Left ventricle myocardium inferior (tissue), 1 donor: ENCODE measurements at places on chromosomes 2 and 18. TPM values are rescaled to one million over a fixed set of nuclear protein-coding genes. Genes with fewer than 3 reads are reported as not detected.

DNA sequence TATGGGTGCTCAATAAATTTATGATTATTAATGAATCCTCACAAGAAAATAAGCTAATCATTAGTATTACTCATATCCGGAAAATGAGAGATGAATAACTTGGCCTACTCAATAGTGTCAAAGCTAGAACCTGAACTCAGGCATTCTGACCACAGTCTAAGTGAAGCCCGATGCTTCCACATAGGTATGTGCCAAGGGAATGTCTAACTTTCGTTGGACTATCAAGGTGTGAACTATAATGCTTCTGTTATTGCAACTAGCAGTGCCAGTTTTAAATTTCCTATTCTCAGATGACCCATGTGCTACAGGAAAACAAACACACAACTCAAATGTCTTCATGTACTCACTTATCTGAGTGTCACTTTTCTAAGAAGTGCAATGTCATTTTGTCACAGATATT is 1.8 kb downstream of the BARD1 start:
- no peaks in the 10 kb centered on the region for H3K36me3 ChIP-seq
- no peak for DNase-seq
- H3K4me3 ChIP-seq = peak overlapping the region; percentile 94
- peaks cover 45% of the 10 kb centered on the region for H3K4me1 ChIP-seq

DNA sequence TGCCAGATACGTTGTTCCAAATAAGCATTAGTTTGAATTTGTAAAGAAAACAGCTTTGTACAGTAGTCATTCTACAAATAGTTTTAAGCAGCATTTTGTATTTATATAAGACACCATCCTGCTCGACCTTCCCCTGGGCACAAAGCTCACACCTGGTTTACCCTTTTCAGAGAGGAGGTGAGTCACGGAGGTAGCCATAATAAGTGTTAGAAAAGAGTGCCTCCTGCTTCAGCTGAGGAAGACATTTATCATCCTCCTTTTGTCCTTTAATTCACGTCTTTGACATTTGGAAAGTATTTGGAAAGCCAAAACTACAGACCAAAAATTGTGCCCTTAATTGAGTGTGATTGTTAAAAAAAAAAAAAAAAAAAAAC is 6.8 kb downstream of the RAB12 start:
- no peaks in the 10 kb centered on the region for H3K36me3 ChIP-seq
- no peaks in the 10 kb centered on the region for H3K27me3 ChIP-seq
- H3K4me3 ChIP-seq = no peak overlapping the region
- H3K27ac ChIP-seq = peak overlapping the region; percentile 71

GRCh38 chr2:229703909-229704630 is 10.3 kb downstream of the DNER start:
- H3K27me3 ChIP-seq = peaks cover 49% of the 10 kb centered on the region
- no peaks in the 10 kb centered on the region for H3K36me3 ChIP-seq
- peaks cover 3% of the 10 kb centered on the region for H3K4me1 ChIP-seq
- no peak for DNase-seq

GCKR gene
- total RNA-seq = not detected

CCDC150 gene
- total RNA-seq = 0.66 TPM

TSHZ1 gene
- total RNA-seq = 24.6 TPM

DNA sequence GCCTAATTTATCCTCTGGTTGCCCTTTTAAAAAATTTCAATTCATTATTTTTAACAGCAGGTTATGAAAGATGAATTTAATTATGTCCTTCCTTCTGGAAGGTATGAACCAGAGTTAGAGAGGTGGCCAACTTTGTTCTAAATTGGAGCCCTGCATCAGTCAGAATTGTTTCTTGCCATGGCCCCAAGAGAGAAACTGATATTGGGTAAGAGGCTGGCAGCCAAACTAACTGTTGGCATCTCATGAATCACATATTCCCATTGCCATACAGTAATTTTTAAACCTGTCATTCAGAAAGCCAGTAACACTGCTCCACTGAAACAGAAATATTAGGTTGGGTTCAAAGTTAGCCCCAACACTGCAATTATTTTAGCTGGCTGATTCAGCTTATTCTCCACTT is 67.4 kb downstream of the SMAD2 start:
- DNase-seq = no peak
- H3K27me3 ChIP-seq = no peaks in the 10 kb centered on the region
- H3K4me3 ChIP-seq = no peak overlapping the region
- peaks cover 24% of the 10 kb centered on the region for H3K4me1 ChIP-seq

DNA sequence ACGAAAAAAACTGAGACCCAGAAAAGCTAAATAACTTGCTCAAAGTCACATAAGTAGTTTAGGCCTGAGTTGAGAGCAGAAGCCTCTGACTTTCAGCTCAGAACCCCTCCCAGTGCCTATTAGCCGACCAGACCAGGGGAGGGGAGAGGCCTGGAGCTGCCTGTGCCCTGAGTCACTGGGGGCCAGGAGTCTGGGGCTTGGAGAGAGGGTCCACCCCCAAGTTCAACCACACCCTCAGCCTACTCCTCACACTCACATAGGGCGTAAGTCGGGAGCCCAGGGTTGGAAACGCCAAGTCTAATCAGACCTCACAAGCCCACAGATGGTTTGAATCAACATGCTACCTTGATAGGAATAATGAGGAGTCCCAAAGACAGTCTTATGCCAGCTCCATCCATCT is 12.6 kb upstream of the PKDCC start:
- no peaks in the 10 kb centered on the region for H3K36me3 ChIP-seq
- H3K4me1 ChIP-seq = no peaks in the 10 kb centered on the region
- H3K27ac ChIP-seq = no peak overlapping the region
- H3K4me3 ChIP-seq = no peak overlapping the region
- DNase-seq = no peak

DNA sequence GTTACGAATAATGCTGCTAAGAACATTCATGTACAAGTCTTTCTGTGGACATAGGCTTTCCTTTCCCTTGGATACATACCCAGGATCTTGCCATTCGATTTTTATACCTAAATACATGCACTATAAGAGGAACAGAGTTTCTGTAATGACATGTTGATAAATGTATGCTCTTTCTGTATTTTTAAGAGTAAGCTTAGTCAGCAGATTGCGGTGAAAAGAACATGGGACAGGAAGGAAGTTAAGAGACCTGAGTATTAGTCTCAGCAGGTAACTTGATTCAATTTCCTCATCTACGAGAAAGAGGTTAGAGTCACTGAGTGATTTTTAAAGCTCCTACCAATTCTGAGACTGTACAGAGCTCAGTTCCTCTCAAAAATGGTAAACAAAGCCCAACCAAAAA is 2.6 kb upstream of the TLK1 start:
- DNase-seq = no peak
- H3K36me3 ChIP-seq = no peaks in the 10 kb centered on the region
- no peak overlapping the region for H3K27ac ChIP-seq

DNA sequence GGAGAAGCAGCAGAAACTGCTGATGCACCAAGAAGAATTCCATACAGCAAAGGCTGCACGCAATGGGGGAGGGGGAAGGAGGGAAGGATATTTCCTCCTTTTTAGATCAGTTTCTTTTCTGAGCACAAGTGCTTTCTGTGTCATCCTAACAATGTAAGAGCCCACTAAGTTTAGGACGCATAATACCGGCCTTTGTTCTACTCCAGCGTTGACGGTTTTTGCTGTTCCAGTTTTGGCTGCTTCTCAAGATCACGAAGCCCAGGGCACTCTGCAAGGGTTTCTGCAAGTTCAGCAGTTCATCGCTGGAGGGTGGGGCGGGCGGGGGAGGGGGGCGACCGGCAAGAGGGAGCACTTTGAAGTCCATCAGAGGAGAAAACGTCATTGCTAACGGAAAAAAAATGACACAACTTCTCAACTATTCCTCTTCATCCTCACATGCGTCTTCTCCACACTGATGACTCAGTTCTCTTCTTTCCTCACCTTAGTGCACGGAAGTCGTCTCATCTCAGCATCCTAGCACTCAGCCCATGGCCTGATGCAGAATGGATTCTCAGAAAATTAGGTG is 8.7 kb downstream of the FAM178B start:
- peaks cover 5% of the 10 kb centered on the region for H3K4me1 ChIP-seq
- DNase-seq = no peak
- peaks cover 15% of the 10 kb centered on the region for H3K27me3 ChIP-seq

DNA sequence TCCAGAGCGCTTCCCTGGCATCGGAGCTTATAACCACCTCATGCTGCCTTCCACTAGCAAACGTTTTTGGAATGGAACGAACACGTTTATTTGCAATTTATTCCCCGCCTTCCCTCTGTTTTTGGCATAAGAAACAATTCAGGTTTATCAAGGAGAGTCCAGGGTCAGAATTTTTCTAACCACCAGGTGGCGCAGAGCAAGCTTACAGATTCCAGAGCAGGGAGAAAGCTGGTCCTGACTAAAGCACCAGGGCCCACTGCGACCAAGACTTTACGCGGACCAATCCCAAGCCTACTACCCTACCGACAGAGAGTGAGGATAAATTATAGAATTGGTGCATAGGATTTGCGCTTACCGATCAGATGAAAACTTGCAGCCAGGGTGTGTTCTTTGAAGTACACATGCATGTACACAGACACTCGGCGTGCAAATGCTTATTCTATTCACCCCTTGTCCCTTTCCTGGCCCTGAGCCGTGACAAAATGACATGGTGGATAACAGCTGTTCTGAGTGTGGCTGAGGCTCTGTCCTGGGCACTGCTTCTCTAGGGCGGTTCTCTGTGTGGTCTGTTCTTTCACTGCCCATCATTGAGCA is 34.7 kb downstream of the NAPG start:
- peaks cover 24% of the 10 kb centered on the region for H3K36me3 ChIP-seq
- peaks cover 23% of the 10 kb centered on the region for H3K4me1 ChIP-seq
- H3K4me3 ChIP-seq = peak overlapping the region; percentile 45
- no peaks in the 10 kb centered on the region for H3K27me3 ChIP-seq
- peak overlapping the region; percentile 0 for H3K27ac ChIP-seq

GRCh38 chr2:170411660-170412059 is 233.7 kb downstream of the MYO3B start:
- DNase-seq = no peak
- H3K4me1 ChIP-seq = peaks cover 8% of the 10 kb centered on the region
- no peak overlapping the region for H3K4me3 ChIP-seq
- peaks cover 39% of the 10 kb centered on the region for H3K27me3 ChIP-seq

DNA sequence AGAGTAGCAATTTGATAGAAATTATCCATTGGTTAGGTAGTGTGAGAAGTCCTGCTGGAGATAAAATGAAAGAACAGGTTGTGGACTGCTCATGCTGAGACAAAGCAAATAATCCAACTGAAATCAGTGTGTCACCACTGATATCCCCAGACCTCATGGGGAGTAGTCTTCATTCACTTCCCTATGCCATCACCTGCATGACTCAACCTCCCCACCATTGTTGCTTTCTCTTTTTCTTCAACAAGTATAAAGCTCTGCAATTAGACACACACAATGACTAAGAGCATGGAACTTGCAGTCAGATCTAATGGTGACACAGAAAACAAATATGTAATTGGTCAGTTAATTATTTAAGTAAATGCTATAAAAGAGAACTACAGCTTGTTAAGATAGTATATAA is 475.3 kb downstream of the RIT2 start:
- H3K27ac ChIP-seq = no peak overlapping the region
- H3K4me3 ChIP-seq = no peak overlapping the region
- no peaks in the 10 kb centered on the region for H3K27me3 ChIP-seq

FEV gene
- not detected for total RNA-seq

- H3K36me3 ChIP-seq = no peaks in the 10 kb centered on the region
- no peak overlapping the region for H3K4me3 ChIP-seq
- H3K4me1 ChIP-seq = no peaks in the 10 kb centered on the region
- DNase-seq = no peak
- no peak overlapping the region for H3K27ac ChIP-seq
- H3K27me3 ChIP-seq = no peaks in the 10 kb centered on the region
These were observed 91.7 kb upstream of the TRIB2 start for GRCh38 chr2:12624905-12625598.

- H3K27ac ChIP-seq = no peak overlapping the region
- DNase-seq = no peak
- no peaks in the 10 kb centered on the region for H3K36me3 ChIP-seq
- H3K4me3 ChIP-seq = no peak overlapping the region
These were observed 507.5 kb downstream of the SLC4A3 start for GRCh38 chr2:220134756-220135534.

DNA sequence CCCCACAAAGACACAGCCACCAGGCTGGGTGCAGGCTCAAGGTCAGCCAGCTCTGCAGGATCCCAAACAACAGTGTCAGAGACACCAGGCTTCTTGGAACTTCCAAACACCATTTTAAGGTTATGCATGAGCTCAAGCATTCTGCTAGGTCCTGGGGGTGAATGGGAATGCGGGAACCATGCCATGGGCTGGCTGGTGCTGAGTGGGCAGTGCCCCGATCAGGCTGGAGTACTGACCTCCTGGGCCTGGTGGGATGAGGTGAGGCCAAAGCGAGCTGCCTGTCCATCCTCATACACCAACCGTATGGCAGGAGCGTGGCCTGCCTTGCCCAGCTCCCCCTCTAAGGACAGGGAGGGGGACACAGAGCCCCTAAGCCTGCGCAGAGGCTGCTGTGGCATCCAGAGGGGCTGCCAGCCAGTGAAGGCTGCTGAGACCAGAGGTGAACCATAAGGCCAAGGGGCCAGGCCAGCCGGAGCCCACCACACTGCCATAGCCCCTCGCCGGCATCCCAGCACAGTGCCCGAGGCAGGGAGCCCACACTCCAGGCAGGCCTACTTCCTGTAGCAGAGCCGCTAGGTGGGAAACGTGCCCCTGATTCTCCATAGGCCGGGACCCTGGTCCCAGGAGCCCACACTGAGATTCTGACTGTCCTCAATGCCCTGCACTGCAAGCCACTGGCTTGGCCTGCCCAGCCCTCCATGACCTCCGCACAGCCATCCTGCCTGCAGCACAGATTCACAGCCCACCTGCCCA is 135.0 kb downstream of the HDAC4 start:
- H3K4me1 ChIP-seq = peaks cover 84% of the 10 kb centered on the region
- no peak overlapping the region for H3K4me3 ChIP-seq
- no peaks in the 10 kb centered on the region for H3K27me3 ChIP-seq
- DNase-seq = no peak
- H3K27ac ChIP-seq = peak overlapping the region; percentile 80

- H3K27ac ChIP-seq = peak overlapping the region; percentile 84
- no peaks in the 10 kb centered on the region for H3K36me3 ChIP-seq
- no peak for DNase-seq
- no peaks in the 10 kb centered on the region for H3K27me3 ChIP-seq
- peaks cover 68% of the 10 kb centered on the region for H3K4me1 ChIP-seq
These were observed 4.2 kb downstream of the ZNF516 start for GRCh38 chr18:76490670-76491472.

SLC16A14 gene
- total RNA-seq = 3.4 TPM

LINC00305 gene
- not detected for total RNA-seq

GRCh38 chr18:62867534-62867933 is 152.2 kb downstream of the PHLPP1 start:
- no peaks in the 10 kb centered on the region for H3K36me3 ChIP-seq
- H3K4me1 ChIP-seq = peaks cover 1% of the 10 kb centered on the region
- H3K4me3 ChIP-seq = no peak overlapping the region
- no peak overlapping the region for H3K27ac ChIP-seq
- DNase-seq = no peak

DNA sequence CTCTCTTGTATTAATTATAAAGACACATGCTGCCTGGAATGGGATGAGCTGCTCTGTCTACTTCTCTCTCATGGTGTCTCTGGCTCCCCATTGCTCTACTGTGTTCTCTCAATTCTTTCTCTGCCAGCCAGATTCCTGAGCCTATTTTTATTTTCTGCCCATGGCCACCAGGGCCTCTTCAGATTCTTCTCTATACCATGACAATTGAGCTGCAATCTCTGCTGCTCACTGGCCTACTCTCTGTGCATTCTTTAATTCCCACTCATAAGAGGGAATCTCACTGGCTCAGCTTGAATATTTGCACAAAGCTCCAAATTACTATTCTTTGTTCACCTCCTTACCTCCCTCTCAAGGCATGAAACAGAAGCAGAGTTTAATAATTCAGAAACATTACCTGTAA is 161.4 kb upstream of the GULP1 start:
- H3K4me1 ChIP-seq = peaks cover 19% of the 10 kb centered on the region
- no peak for DNase-seq
- no peaks in the 10 kb centered on the region for H3K27me3 ChIP-seq
- no peaks in the 10 kb centered on the region for H3K36me3 ChIP-seq
